Activated CD4-positive, alpha-beta T cell treated with anti-CD3 and anti-CD28 coated beads, Interleukin-2, Interleukin-4, amounts not matched to agents 100 ng/mL and 50 ng/mL, durations not matched to agents 16 hours and 8 hours (primary cell): ENCODE measurements at places on chromosomes 2 and 18.

DNA sequence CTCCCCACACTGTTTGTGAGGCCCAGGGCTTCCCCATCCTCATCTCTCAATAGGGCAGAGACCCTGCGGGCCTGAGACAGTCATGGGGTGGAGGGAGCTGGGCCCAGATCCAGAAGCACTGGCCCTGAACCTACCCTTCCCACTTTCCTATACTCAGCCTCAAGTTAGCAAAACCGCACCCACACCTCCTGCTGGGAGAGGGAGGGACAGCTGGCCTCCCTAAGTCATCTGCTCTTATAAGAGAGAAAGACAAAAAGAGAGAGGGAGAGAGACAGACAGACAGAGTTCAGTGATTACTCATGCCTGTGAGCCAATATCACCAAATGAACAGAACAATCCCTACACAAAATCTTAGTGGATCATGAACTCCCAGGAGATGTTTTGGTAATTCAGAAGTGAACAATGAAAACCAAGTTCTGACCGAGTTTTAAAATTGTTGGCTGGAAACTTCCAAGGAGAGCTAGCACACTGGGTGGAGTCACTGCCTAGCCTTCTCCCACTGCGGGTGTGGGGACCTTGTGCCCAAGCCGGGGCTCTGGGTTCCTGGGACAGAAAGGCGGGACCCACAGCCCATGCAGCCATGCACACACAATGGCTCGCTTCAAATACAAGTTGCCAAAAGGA lies 130.5 kb downstream of the PXDN start:
- DNase-seq = no peak

GRCh38 chr2:71458413-71459083 lies 5.2 kb downstream of the DYSF start:
- DNase-seq = no peak

DNA sequence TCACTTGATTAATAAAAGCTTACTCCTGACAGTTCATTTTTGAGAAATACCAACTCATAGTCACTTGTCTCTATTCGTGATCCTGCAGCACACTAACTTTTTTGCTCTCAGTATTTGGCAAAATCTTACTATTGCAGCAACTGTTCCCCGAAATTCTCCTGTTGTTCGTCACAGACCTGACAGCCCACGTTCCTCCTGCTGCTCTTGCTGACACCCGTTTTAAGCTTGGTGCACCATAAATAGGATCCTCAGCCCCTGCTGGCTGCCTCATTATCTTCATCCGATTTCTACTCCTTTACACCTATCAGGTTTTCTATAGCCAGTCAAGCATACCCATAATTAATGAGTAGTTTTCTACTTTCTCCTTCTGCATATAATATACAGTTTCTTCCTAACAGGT lies 368.8 kb downstream of the PLCL1 start:
- no peak for DNase-seq

DNA sequence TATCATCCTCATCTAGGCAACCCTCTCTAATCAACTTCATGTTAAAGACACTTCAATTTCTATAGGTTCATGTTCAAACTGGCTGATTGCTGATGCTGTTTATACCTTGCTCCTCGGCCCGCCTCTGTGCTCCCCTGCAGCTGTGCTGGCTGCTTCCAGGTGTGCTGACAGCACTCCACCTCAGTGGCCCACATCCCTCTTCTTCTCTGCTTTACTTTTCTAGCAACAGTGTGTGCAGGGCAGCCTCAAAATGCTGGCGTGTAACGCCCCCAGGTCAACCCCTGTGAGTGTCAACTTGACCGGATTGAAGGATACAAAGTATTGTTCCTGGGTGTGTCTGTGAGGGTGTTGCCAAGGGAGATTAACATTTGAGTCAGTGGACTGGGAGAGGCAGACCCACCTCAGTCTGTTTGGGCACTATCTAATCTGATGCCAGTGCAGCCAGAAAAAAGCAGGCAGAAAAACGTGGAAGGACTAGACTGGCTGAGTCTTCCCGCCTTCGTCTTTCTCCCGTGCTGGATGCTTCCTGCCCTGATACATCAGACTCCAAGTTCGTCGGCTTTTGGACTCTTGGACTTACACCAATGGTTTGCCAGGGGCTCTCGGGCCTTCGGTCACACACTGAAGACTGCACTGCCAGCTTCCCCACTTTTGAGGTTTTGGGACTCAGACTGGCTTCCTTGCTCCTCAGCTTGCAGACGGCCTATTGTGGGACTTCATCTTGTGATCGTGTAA lies 94.7 kb downstream of the COL6A3 start:
- no peak for DNase-seq

DNA sequence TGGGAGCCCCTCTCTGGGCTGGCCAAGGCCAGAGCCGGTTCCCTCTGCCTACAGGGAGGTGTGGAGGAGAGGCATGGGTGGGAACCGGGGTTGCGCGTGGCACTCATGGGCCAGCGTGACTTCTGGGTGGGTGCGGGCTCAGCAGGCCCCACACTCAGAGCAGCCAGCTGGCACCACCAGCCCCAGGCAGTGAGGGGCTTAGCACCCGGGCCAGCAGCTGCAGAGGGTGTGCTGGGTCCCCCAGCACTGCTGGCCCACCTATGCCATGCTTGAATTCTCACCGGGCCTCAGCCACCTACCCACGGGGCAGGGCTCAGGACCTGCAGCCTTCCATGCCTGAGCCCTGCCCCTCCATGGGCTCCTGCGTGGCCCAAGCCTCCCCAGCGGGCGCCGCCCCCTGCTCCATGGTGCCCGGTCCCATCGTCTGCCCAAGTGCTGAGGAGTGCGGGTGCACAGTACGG lies 248.5 kb upstream of the HNMT start:
- no peak for DNase-seq

GRCh38 chr2:101415220-101415619 lies 27.9 kb upstream of the CREG2 start:
- no peak for DNase-seq

DNA sequence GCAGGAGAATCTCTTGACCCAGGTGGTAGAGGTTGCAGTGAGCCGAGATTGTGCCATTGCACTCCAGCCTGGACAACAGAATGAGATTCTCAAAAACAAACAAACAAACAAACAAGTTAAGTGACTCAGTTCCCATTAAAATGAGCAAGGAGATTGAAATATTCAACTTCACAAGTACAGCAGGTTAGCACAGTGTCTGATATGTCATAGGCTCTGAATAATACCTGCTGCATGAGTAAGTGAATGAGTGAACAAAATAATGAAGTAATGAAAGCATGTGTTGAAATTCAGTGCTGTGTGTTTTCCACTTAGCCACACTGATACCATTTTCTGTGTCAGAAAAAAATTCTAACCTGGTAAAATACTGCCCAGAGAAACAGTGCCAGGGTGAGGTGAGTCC lies 41.9 kb upstream of the SETBP1 start:
- no peak for DNase-seq

DNA sequence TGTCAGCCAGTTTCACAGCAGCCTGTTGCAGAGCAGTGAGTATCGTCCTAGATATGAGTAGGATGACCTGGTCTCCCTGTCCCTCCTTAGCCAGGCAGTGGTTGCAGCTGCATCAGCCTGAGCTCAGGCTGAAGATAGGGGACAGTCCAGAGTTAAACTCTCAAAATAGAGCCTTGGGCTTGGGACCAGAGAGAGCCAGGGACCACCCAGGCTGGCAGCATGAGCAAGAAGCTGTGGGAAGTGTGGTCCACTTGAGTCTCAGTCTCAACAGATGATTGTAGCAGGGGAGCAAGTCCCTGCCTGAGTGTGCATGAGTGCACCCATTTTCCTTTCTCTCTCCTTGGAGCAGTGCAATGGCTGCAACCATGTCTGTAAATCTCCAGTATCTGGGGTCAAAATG lies 38.0 kb upstream of the TACR1 start:
- DNase-seq = no peak

GRCh38 chr2:127578411-127578810 lies 42.9 kb downstream of the MYO7B start:
- no peak for DNase-seq

- no peak for DNase-seq
Measured at GRCh38 chr2:241070361-241070760, 31.7 kb downstream of the MTERF4 start.

DNA sequence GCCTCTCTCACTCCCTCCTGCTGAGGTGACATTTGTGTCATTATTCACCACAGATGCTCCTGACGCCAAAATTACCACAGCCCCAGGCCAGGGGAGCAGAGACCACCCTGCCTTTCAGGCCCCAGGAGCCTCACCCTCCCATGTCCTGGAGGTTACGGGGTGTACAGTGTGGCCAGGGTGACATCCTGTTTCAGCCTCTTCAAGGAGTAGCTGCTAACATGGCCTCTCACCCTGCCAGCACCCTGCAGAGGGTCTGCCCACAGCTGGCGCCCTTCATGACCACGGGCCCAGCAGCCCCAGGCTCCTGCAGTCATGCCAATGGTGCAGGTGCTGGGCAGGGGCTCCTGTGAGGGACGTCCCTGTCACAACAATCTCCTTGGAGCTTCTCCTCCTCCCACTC lies 92.6 kb downstream of the SMIM21 start:
- DNase-seq = no peak

DNA sequence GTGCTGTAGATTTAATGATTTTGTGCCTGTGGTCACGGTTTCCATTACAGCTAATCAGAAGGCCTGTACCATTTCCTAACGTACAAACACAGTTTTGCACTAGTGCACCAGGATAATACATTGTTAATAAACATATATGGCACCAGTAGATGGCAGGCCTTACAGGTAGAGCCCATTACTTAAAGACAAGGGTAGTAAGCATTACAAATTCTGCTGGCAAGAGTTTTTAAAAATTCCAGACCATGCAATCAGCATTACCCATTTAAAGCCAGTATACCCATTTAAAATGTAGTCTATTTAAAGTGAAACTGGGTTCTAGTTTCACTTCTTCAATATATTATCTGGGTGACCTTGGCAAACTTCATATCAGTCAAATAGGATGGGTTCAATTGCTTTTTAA lies 224.2 kb downstream of the NUP35 start:
- DNase-seq = no peak

DNA sequence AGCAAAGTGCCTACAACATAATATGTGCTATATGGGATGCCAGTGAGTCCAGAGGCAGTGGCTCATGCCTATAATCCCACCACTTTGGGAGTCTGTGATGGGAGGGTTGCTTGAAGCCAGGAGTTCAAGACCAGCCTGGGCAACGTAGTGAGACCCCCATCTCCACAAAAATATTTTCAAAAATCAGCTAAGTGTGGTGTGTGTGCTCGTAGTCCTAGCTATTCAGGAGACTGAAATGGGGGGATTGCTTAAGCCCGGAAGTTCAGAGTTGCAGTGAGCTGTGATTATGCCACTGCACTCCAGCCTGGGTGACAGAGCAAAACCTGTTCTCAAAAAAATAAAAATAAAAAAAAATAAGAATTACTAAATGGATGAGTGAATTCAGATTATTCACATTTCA lies 23.4 kb downstream of the OTX1 start:
- DNase-seq = no peak

DNA sequence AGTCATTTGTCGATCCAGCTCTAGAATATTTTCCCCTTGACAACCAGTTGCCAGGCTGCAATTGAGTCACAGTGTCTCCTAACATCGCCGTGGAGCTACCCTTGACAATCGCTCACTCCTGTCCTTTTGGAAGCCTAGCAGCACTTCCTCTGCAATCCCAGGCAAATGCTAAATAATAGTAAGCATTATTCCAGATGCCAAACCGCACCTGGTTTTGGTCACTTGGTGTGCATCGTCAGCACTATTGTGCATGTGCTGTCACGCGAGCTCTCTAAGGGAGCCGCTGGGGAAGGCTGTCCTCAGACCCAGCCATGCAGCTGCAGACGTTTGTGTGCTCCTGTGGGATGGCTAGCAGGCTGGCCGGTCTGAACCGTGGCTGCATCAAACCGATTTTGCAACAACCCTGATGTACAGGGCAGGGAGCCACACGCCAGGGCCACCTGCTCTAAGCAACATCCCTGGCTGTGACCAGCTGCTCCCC lies 549.5 kb upstream of the ID2 start:
- DNase-seq = no peak

DNA sequence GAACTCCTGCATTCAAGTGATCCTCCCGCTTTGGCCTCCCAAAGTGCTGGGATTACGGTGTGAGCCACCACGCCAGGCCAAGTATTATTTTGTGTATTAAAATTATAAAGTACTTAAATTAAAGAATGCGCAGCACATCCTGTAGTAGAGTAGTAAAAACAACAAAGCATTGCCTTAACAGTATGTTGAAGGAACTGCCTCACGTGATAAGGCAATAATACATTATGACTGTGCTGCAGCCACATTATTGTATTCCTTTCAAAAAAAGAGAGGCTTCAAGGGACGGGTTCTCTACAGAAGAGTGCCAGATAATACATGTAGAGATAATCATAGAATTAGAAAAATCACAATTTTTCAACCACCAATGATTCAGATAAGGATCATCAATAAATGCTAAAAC lies 33.7 kb downstream of the C2orf76 start:
- DNase-seq = no peak

DNA sequence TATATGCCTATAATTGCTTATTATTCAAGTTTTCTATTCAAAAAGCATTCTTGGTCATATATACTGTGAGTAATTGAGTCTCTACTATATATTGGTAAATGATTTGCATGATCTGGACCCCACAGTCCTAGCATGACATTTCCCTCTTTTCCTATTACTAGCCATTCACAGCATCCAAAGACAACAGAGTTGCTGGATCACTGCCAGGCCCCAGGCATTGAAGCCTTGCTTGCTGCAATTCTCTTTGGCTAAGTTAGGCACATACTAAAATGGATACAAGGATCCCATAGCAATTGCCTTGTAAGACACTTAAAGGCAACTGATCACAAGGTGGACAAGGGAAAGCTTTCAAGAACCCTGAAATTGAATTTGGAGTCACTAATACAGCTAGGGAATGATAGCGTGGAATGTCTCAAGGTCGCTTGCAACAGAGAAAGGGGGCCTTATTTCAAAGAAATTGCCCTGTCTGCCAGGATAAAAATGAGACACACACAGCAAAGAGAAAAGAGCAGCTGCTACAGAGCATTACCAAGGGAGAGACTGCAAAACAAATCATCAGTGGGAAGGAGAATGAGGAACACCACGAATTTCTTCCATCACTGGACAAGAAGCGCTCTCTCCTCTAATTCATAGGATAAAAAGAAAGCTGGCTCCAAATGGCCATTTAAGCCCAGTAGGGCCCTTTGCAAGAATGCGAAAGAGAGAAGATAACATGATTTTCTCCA lies 77.1 kb upstream of the EPHA4 start:
- DNase-seq = no peak
